ENCODE measurements at places on chromosomes 1 and 21.

DNA sequence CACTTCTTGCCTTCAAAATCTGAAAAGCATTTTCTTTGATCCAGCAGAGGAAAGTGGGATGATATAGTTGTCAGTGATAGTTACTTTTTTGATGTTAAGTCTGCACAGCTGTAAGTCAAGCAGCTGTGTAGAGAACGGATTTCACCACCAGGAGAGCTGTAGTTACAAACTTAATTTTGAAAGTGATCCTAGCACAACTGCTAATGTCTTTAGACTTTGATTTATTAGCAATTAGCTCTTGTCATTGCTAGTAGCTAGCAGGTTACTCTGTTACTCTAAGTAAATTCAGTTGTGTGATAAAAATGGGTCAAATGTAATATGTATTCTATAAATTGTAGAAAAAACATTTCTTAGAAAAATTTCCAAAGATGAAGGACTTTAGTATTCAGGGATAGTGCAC is 46.0 kb downstream of the ALG6 start:
- no peak for DNase-seq

- no peak for DNase-seq
Observed at GRCh38 chr1:35222322-35223083, 29.6 kb upstream of the SFPQ start.

GRCh38 chr1:10671622-10672342 is 124.7 kb downstream of the CASZ1 start:
- DNase-seq: no peak

DNA sequence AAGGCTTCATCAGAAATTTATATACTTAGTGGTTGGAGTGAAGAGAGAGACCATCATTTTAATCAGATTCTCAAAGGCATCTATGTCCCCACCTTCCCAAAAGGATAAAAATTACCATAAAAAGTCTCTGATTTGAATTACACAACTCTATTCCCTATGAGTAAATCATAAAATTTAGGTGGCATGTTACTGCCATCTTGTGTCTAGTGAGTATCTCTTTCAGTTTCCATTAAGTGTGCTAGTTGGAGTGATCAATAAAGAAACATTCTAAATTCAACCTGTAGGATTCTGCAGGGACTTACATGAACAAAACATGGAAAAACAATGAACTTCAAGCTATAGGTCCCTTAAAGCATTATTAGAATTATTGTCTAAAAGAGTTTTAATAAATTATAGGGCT is 655.4 kb downstream of the LTN1 start:
- DNase-seq: no peak

GRCh38 chr1:201094832-201095231 is 17.4 kb downstream of the CACNA1S start:
- DNase-seq: no peak

- no peak for DNase-seq
Observed at GRCh38 chr1:207956986-207957385, 46.1 kb upstream of the CD34 start.

GRCh38 chr1:6638226-6638625 is 13.6 kb downstream of the THAP3 start:
- no peak for DNase-seq

DNA sequence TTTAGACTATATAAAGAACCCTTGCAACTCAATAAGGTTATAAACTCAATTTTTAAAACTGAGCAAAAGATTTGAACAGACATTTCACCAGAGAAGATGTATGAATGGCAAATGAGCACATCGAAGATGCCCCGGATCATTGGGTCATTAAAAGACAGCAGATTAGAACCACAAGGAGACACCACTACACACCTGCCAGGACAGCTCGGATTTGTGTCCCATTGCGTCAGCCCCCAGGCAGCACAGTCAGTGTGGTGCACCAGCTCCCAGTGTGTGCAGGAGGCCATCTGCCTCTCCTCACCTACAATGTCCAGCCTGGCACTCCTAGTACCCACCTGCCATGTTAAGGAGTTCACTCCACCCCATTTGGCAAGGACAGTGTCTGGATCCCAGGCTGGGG is 61.1 kb upstream of the LRP8 start:
- DNase-seq: no peak

DNA sequence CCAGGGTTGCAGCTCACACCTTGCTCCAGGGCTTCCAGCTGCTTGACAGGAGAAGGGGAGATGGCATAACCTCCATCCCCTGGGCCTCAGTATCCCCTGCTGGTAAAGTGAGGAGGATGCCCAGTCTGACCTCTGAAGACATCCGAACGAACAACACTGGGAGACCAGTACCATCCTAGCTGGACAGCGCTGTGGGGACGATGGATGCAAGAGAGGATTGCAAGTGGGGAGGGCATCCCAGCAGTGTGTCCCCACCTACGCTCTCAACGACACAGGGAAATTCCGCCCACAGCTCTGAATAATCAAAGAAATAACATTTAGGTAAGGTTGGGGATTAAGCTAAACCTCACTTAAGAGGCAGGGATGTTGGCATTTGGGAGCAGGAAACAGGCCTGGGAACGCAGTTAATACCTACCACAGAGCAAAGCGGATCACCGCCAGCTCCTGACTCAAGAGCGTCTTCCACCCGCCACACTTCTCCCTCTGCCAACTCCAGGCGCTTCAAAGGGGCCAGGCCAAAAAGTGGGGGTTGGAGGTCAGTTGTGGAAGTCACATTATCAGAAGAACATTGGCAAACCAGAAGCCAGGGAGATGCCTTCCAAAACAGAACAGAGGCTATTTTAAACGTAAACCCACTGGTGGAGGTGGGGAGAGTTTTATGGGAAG is 47.6 kb downstream of the SSBP3 start:
- DNase-seq: no peak

GRCh38 chr1:156128654-156129597 is 14.4 kb downstream of the LMNA start:
- DNase-seq: no peak

GRCh38 chr1:11704691-11705475 is 13.4 kb downstream of the DRAXIN start:
- DNase-seq: no peak

DNA sequence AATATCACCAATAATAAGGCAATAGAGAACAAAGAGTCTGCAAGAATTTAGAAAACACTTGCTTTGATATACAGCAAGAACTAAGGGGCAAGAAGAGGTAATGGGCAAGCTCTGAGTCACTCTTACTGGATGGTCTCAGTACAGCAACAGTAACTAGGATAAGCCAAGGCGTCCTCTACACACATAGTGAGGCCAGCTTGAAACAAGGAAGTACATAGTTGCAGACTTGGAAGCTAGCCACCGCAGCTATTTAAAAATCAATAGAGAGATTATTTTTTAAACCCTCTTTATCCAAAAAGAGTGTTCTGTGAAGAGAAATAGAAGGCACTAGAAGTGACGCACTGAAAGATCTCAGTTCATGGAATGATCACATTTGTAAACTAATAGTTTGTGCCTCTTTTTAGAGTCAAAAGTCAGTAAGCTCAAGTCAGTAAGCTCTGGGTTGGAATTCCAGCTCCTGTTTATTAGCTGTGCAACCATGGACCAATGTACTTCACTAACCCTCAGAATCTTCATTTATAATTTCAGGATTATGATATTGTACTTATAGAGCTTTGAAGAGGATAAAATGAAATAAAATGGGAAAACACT is 118.6 kb downstream of the AKT3 start:
- DNase-seq: peak; percentile 99

DNA sequence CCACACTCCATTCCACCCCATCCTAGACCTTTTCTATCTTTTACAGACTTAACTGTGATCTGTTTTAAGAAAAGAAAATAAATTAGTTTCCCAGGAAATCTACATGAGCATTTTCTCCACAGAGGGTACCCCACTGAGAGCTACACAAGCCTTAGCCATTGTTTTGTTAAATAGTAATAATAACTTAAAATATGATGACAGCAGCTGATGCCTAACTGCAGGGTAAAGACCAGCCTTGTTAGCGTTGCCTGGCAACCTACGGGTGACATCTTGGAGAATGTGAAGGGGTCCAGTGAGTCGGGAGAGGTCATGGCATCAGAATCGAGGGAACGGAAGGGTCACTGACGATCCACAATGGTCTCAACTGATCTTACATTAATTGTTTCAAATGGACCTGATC is 233.2 kb upstream of the PBX1 start:
- no peak for DNase-seq

DNA sequence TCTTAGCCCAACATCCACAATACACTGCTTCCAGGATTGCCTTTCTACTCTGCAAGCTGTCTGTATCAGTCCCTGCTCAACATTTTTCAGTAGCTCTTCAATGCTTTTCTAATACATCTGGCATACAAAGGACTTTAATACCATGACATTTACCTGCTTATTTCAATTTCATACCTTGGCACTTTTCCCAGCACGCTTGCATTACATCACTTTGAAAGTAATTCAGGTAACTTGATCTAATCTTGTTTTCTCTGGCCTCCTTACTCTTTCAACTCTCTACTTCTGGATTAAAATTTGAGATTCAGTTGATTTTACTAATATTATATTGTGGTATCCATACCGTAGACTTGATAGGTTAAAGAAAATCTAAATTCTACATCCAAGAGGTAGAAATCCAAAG is 103.0 kb downstream of the PTGS2 start:
- no peak for DNase-seq

DNA sequence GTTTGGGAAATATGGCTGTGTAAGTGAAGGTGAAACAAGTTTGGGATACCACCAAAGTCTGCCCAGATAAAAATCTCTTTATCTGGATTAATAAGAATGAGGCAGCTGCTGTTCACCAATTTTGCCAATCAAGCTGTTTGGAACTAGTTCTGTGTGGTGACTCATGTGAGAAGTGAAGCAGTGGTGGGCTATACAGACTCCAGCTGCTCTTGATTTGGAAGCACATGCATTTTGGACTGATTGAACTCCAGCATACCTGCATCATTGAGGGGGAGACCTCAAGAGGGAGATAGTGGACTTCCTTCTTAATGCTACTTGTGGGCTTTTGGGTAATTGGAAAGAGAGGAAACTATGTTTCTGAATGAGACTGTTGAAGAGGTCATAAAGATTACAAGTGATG is 99.2 kb upstream of the B3GALT2 start:
- DNase-seq: no peak

DNA sequence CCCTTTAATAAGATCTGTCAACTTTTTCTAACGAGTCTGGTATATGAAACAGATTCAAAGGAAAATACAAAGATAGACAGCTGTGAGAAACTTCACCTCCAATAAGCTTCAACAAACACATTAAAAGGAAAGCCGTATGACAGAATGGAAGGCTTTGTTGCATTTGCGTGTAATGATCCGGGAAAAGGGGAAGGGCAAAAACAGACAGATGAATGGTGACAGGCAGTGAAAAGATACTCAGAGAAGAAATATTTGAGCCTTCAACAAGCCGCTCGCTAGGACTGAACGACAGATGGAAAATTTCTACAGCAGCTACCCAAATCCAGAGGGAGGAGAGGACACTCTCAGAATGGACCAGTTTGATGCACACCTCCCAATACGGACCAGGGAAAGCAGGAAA is 14.9 kb downstream of the COPA start:
- no peak for DNase-seq

DNA sequence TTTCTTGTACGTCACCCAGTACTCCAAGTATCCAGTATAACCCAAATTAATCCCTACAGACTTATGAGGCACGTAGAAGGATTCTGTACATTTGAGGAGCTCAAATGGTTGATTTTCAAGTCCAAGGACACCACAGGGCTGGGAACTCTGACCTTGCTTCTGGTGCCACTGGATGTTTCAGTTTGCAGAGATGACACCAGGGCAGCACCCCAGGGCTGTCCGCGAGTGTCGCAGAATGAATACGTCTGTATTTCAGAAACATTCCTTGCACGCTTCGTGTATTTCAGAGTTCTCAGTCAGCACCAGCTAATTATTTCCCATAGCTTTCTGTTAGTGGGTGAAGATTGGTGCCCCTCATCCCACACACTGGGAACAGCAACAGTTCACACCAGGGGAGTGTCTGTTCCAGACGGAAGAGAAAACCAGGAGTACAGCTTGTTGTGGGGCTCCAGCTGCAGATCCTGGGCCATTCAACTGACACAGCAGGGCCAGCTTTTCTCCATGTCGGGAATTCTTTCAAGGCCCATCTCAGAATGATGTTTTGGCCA is 159.2 kb downstream of the RHOU start:
- no peak for DNase-seq

GRCh38 chr1:202172015-202172355 is 11.6 kb upstream of the PTPN7 start:
- DNase-seq: no peak

DNA sequence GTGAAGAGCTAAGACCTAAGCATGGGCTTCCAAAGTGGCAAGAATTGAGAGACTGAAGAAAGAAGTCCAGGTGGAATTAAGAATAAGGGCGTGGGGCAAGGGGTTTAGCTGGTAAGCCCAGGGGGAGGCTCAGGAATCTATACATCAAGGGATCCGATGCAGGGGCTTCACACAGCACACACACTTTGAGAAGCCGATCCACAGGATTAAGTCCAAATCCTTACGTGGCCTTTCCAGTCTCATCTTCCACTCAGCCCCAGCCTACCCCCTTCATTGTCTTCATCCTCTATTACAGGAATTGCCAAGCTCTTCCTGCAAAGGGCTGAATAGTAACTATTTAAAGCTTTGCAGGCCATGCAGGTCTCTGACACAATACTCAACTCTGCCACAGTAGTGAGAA is 101.3 kb downstream of the TGFBR3 start:
- DNase-seq: no peak

DNA sequence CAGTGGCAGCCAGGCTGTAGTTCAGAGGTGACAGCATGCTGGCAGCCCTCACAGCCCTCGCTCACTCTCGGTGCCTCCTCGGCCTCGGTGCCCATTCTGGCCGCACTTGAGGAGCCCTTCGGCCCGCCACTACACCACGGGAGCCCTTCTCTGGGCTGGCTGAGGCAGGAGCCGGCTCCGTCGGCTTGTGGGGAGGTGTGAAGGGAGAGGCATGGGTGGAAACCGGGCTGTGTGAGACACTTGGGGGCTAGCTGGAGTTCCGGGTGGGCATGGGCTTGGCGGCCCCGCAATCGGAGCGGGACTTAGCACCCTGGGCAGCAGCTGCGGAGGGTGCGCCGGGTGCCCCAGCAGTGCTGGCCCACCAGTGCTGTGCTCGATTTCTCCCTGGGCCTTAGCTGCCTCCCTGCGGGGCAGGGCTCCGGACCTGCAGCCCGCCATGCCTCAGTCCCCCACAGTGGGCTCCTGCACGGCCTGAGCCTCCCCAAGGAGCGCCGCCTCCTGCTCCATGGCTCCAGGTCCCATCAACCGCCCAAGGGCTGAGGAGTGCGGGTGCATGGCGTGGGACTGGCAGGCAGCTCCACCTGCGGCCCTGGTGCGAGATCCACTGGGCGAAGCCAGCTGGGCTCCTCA is 396.8 kb downstream of the FAM72C start:
- no peak for DNase-seq

DNA sequence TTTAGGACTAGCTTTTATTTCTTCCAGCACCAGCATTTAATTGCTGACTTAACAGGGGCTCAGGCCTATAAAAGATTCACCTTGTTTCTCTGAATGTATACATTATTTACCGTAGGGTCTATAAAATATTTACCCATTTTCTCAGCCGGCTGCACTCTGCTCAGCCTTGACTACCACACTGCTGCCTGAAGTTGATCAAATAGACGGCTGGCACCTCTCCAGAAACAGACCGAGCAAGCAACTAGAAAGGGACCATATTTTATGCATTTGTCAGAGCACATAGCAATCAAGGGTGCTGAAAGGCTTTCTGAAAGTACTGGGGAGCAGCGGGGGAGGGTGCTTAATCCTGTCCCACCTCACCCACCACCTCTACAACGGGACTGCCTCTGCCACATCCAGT is 64.7 kb upstream of the FGGY start:
- no peak for DNase-seq
